ENCODE measurements at places on chromosomes 7 and 10.

- no peaks in the 10 kb centered on the region for H3K27me3 ChIP-seq
- H3K4me3 ChIP-seq: no peak overlapping the region
- H3K27ac ChIP-seq: no peak overlapping the region
- no peaks in the 10 kb centered on the region for H3K36me3 ChIP-seq
- peaks cover 3% of the 10 kb centered on the region for H3K4me1 ChIP-seq
These were observed 434.7 kb upstream of the GRM3 start for GRCh38 chr7:86209036-86209435.

GRCh38 chr7:151119902-151120301, 33.6 kb downstream of the AGAP3 start:
- H3K4me3 ChIP-seq: no peak overlapping the region
- H3K27ac ChIP-seq: no peak overlapping the region
- peaks cover 16% of the 10 kb centered on the region for H3K4me1 ChIP-seq
- peaks cover 15% of the 10 kb centered on the region for H3K27me3 ChIP-seq
- DNase-seq: no peak
- H3K36me3 ChIP-seq: no peaks in the 10 kb centered on the region

GRCh38 chr7:134777908-134778580, 1.4 kb upstream of the CALD1 start:
- no peaks in the 10 kb centered on the region for H3K36me3 ChIP-seq
- peaks cover 33% of the 10 kb centered on the region for H3K4me1 ChIP-seq
- H3K27me3 ChIP-seq: no peaks in the 10 kb centered on the region
- H3K27ac ChIP-seq: no peak overlapping the region
- DNase-seq: no peak

DNA sequence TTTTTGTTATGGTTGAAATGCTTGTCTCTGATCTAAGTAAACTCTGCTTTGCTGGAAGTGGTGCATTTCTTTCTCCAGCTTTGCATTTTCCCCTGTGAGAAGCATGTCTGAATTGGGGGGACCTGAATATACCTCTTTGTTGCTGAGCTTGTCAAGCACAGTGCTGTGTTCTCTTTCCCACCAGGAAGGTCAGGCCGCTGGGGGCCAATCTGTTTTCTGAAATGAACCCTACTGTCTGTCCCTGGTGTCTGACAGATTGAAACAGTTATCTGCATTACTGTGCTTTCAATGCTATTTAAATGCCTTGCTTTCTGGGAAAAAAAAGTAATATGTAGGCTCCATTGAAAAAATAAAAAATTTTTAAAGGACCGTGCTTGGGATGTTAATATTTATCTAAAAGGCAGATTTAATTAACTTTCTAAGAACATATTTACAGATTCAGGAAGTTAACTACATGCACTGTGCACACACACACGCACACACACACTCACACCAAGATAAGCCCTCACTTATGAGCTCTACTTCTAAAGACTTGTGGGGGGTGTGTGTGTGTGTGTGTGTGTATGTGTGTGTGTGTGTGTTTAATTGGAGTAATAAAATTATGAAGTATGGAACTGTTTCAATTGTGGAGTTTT, 127.0 kb upstream of the FZD1 start:
- H3K4me1 ChIP-seq: peaks cover 19% of the 10 kb centered on the region
- H3K27me3 ChIP-seq: no peaks in the 10 kb centered on the region
- H3K36me3 ChIP-seq: peaks cover 7% of the 10 kb centered on the region
- peak overlapping the region; percentile 84 for H3K27ac ChIP-seq
- peak; percentile 38 for DNase-seq

DNA sequence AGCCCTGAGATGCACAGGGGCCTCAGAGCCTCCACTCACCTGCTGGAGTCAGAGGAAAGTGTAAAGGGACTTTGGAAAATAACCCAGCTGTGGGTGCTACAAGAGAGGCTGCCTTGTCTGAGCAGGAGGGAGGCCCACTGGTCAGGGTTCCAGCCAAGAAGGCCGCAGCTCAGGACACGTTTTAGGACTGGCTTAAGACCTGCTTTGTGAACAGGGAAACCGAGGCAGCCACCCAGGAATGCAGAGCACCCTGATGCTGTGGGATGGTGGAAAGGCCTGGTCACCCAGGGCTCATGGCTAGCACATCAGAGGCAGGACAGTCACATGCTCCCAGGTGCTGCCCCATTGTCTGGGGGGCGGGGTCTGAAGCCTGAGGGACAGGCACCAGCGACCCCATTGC, 38.9 kb upstream of the CHST15 start:
- peaks cover 12% of the 10 kb centered on the region for H3K4me1 ChIP-seq
- no peaks in the 10 kb centered on the region for H3K36me3 ChIP-seq

DNA sequence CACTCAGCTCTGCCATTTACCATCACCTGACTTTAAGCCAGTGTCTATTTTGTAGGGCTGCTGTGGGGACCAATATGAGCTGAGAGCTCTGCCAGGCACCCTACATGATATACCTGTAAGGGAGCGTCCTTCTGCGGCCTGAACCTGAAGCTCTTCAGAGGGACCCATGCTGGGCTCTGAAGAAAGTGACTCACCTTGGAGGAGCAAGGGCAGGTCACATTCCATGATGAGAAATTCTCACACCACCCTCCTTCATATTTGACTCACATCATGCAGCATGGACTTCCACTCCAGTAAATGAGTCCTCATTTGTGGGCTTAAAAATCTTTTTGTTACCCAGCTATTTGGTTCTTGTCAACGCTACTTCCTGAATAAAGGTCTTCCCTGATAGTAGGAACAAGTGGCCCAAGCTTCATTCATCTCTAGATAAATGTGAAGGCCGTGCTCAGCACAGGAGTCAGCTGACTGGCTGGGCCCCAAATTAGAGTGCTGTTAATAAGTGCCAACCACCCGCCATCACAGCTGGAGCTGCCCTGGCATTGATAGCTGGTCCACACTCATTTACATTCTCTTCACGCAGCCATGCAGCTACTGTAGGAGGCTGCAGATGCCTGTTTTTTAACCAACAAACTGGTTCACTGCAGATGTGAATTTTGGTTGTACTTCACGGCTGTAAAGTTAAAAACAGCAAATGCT, 78.4 kb downstream of the RNF216 start:
- H3K4me1 ChIP-seq: peaks cover 41% of the 10 kb centered on the region
- no peak overlapping the region for H3K4me3 ChIP-seq
- H3K36me3 ChIP-seq: no peaks in the 10 kb centered on the region
- DNase-seq: no peak
- H3K27me3 ChIP-seq: no peaks in the 10 kb centered on the region

GRCh38 chr7:140656548-140657515, 15.9 kb upstream of the ADCK2 start:
- no peak overlapping the region for H3K4me3 ChIP-seq
- DNase-seq: no peak
- H3K27ac ChIP-seq: no peak overlapping the region
- H3K4me1 ChIP-seq: peaks cover 14% of the 10 kb centered on the region
- no peaks in the 10 kb centered on the region for H3K36me3 ChIP-seq
- H3K27me3 ChIP-seq: no peaks in the 10 kb centered on the region

GRCh38 chr7:21580073-21580521, 37.3 kb downstream of the DNAH11 start:
- H3K36me3 ChIP-seq: no peaks in the 10 kb centered on the region
- H3K4me3 ChIP-seq: no peak overlapping the region
- DNase-seq: no peak

- H3K36me3 ChIP-seq: no peaks in the 10 kb centered on the region
- H3K27me3 ChIP-seq: peaks cover 4% of the 10 kb centered on the region
- DNase-seq: no peak
- no peak overlapping the region for H3K4me3 ChIP-seq
- peaks cover 11% of the 10 kb centered on the region for H3K4me1 ChIP-seq
These were observed 10.7 kb downstream of the CCDC6 start for GRCh38 chr10:59895629-59896116.

DNA sequence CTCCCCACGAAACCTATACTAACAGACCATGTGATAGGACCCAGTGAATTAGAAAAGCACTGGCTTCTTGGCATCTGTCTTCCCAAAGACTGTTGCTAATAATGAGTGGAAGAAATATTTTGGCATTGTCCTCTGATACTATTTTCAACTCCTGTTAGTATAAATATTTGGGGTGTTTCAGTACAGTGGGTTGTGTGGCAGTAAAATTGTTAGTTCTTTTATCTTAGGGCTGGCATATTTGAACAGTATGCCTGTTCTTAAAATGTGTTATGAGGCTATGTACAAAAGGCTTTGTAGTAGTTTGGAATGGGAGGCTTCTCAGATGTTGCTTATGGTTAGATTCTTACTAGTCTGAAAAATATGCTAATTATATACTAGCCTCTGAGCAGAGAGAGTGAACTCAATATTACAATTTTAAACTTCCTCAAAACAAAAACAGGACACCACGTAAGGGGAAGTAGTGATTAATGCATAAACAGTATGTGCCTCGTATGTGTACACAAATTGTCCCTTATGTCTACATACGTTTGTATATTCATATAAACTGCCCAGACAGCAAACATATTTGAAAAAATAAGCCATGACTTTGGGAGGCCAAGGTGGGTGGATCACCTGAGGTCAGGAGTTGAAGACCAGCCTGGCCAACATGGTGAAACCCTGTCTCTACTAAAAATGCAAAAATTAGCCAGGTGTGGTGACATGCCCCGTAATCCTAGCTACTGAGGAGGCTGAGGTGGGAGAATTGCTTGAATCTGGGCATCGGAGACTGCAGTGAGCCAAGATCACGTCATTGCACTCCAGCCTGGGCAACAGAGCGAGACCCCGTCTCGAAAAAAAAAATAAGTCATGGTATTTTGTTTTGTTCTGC, 115.4 kb downstream of the ARID5B start:
- H3K27me3 ChIP-seq: no peaks in the 10 kb centered on the region
- peaks cover 8% of the 10 kb centered on the region for H3K4me1 ChIP-seq

DNA sequence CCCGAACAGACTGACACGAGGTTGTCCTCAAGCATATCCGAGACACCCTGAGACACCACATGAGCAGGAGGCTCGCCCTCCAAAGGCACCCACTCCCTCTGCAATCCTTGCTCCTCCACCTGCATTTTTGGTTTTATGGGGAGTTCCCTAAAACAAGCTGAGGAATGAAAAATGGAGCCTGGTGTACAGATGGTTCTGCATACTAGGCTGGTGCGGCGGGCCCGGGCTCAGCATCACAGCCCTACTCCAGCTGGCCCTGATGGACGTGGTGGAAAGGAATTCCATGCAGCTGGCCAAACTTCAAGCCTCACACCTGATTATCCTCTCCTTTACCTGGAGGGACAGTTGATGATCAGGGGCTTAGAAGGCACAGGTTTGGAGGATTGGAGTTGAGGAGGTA, 30.3 kb upstream of the JAKMIP3 start:
- no peak overlapping the region for H3K4me3 ChIP-seq
- no peak overlapping the region for H3K27ac ChIP-seq
- H3K27me3 ChIP-seq: peaks cover 13% of the 10 kb centered on the region
- DNase-seq: no peak

DNA sequence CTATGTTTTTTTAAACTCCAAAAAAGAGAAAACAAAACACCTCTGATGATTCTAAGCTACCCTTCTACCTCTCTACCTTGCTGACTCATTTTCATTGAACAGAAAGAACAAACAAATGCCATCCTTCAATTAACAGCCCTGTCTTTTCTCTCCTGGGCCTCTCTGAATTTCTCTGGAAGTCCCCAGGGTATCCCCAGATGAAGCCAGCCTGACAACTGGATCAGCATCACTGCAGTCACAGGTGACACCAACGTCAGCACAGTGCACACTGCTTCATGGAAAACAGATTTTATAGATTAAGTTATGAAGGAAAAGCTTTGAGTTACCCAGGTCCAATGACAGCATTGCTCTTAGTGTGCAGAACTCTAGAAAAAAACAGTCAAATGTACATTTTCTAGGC, 5.7 kb downstream of the HUS1 start:
- H3K27ac ChIP-seq: no peak overlapping the region
- no peaks in the 10 kb centered on the region for H3K36me3 ChIP-seq
- DNase-seq: no peak
- peaks cover 31% of the 10 kb centered on the region for H3K4me1 ChIP-seq
- no peak overlapping the region for H3K4me3 ChIP-seq

- H3K27me3 ChIP-seq: no peaks in the 10 kb centered on the region
- peaks cover 4% of the 10 kb centered on the region for H3K36me3 ChIP-seq
- H3K4me1 ChIP-seq: no peaks in the 10 kb centered on the region
- H3K4me3 ChIP-seq: no peak overlapping the region
These were observed 75.4 kb downstream of the OTUD1 start for GRCh38 chr10:23514321-23514720.

GRCh38 chr7:10116511-10116910, 857.2 kb upstream of the PHF14 start:
- H3K36me3 ChIP-seq: no peaks in the 10 kb centered on the region
- H3K4me1 ChIP-seq: peaks cover 2% of the 10 kb centered on the region
- H3K27me3 ChIP-seq: peaks cover 2% of the 10 kb centered on the region
- no peak for DNase-seq

DNA sequence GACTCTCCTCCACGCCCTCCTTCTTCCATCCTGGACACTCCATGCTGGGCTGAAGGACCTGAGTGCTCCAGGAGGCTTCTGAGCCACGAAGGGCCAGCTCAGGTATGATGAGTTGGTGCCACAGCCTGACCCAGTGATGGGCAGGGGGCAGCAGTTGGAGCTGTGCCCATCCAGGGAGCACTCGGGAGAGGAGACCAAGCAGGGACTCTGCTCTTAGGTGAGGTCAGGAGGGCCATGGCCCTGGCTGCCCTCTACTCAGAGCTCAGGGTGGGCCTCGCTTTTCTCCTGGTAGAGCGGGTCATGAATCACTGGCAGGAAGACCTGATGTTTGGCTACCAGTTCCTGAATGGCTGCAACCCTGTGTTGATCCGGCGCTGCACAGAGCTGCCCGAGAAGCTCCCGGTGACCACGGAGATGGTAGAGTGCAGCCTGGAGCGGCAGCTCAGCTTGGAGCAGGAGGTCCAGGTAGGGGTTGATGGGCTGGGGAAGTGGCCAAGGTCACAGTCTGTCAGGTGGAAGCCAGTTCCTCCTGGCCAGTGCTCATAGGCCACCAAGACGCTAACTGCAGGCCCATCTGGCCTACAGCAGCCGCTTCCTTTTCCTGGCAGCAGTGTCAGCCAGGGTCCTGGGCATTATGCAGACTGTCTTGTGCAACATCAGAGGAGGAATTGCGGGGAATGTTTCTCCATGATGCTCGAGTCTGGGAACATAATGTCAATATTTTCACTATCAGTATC, 50.8 kb downstream of the ALOX5 start:
- peaks cover 6% of the 10 kb centered on the region for H3K27me3 ChIP-seq
- H3K36me3 ChIP-seq: peaks cover 4% of the 10 kb centered on the region
- no peak overlapping the region for H3K4me3 ChIP-seq

GRCh38 chr10:128028508-128029289, 97.5 kb downstream of the MKI67 start:
- no peak for DNase-seq
- peaks cover 2% of the 10 kb centered on the region for H3K27me3 ChIP-seq
- H3K4me1 ChIP-seq: peaks cover 4% of the 10 kb centered on the region

Data from glutamatergic neuron (in vitro differentiated cells).